ENCODE measurements at places on chromosomes 2 and 18. TPM values are rescaled to one million over a fixed set of nuclear protein-coding genes. Genes with fewer than 3 reads are reported as not detected.

Gene SPATA3
- 0.44 TPM for total RNA-seq

Gene DOK6
- not detected for total RNA-seq

Gene MZT2A
- 163 TPM for total RNA-seq

Gene AKAIN1
- not detected for total RNA-seq

Gene PRSS56
- total RNA-seq = not detected

Gene STK39
- total RNA-seq = 26.5 TPM

Gene MALL
- 0.65 TPM for total RNA-seq

Gene DUSP28
- 6.0 TPM for total RNA-seq

Gene UGT1A6
- total RNA-seq = not detected

Gene RHOB
- total RNA-seq = 43.8 TPM

Gene DES
- not detected for total RNA-seq

Gene SERPINB10
- total RNA-seq = not detected

Gene RIT2
- total RNA-seq = not detected

Gene AQP12B
- not detected for total RNA-seq

Gene L3MBTL4
- total RNA-seq = 0.13 TPM

Gene NCKAP5
- not detected for total RNA-seq

Gene VWC2L
- not detected for total RNA-seq

Gene WDSUB1
- total RNA-seq = 5.3 TPM

Gene HSPE1
- total RNA-seq = 516 TPM

Gene HOXD11
- not detected for total RNA-seq

Gene SH2D6
- 0.88 TPM for total RNA-seq

Gene TCF7L1
- not detected for total RNA-seq

Gene CTLA4
- 63.7 TPM for total RNA-seq

Gene MFF
- 68.8 TPM for total RNA-seq

Gene SERPINB3
- total RNA-seq = not detected

Measured in activated CD8-positive, alpha-beta memory T cell treated with anti-CD3 and anti-CD28 coated beads for 36 hours (primary cell).